ENCODE measurements at places on chromosomes 6 and 20.

DNA sequence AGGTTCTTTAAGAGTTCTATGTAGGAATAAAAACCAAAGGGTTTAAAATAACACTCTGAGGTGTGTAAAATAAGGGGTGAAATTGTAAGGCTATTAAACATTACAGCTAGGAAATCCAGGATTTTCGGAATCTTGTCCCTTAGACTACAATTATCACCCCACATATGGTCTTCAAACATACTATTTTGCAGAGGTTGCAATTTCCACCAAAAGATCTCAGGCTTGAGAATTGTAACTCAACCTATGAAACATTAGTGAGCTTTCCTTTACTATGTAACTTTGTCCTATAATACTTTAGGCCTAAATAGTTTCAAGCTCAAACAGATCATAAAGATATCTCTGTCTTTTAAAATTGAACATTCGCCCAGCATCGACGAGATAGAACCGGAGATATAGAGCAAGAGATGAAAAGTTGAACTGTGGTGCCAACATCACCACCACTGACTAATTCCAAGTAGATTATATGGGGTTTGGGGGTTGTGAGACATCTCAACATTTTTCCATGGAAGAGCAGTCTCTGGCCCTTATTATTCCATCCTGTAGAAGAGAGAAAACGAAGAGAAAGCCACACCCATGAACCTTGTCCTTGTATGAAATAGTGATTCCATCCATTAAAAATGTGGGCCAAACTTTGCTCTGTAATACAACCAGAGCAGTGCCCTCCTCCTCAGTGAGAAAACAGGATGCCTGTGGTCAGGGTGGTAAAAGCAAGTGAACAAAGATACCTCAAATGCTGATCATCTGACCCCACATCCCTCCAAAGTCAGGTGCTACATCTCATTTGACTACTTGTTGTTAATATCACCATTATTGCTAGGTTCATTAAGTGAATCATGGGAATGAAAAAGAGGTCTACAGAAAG, 284.5 kb upstream of the GJE1 start:
- no peak for DNase-seq

DNA sequence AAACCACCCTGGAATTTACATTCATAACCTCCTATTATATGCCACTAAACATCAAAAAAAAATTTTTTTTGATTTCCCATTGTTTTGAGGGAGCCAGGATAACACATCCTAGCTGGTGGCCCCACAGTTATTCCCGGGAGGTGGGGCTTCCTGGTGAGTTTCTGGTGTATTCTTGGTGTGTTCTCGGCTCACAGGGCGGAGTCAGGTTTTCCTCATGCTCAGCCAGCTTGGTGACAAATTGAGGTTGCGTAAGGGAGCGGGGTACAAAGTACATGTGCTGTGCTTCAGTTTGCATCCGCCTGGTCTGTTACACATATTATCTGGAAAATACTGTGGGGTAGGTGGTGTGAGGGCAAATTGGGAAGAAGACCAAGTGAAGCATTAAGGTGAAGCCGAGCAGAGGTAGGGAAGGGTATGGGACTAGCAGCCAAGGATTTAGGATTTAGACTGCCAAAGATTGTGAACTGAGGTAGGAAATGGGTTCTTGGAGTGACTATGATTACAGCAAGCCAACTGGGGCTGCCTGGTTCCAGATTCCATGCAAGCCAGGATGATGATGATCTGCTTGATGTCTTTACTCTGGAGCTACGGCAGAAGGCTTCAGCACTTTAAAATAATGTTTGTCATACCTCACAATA, 46.2 kb upstream of the EEF1A1 start:
- DNase-seq: peak; percentile 59

DNA sequence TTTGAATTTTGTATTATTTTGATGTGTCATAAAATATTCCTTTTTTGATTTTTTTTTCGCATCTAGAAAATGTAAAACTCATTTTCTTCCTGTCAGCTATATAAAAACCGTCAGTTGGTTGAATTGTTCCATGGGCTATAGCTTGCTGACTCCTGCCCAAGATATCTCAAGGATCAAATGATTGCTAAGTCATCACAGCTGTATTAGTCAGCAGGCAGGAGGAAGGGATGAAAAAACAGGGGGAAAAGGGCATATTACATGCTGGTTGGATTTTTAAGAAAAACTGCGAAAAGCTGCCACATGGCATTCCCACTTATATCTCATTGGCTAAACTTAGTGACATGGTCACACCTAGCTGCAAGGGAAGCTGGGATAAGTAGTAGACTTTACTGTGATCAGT, 569.9 kb downstream of the BCKDHB start:
- DNase-seq: peak; percentile 3

GRCh38 chr6:25883536-25883935, 9.5 kb upstream of the SLC17A3 start:
- DNase-seq: no peak

Measured in brain microvascular endothelial cell (primary cell).